Stimulated activated CD4-positive, alpha-beta T cell treated with anti-CD3 and anti-CD28 coated beads, Interleukin-1b, Interleukin-23, amount 100 ng/mL, for 4 hours (primary cell): ENCODE measurements at places on chromosomes 3 and 15.

DNA sequence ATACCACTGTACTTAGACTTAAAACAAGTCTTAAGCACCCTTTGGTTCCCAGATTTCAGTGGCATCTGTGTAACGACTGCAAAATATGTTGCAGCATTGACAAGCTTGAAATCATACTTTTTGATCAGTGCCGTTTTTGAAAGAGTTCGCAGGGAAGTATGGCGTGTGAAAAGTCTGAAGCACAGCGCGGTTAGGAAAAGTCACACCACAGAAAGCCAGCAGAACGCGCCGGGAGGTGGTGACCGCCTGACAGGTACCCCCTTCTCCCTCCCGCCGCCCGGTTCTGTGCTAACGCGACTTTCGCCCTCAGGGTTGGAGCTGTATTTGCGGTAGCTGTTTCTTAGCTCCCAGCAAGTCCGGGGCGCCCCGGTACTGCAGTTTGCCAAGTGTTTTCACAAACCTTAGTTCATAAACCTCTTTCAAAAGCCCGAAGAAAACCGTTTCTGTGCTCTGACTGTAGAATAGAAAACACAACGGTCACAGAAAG lies 481 bp upstream of the CRYBG3 start:
- no peak for DNase-seq

- no peak for DNase-seq
Observed at GRCh38 chr3:75337226-75337900, 326.8 kb upstream of the FRG2C start.

DNA sequence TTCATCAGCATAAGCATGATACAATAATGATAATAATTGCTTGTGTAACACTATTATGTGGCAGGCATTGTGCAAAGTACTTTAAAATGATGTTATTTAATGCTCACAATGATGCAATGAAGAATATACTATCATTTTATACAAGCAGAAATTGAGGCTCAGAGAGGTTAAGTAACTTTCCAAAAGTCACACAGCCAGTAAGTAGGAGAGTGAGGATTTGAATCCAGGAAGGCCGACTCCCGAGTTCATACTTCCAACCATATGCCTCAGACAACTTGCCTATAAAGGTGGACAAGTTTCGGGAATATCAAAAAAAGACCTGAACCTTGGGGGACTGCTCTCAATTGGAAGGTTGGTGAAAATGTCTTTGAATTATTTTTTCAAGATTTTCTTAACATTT lies 19.9 kb downstream of the RARB start:
- no peak for DNase-seq

- DNase-seq: no peak
Observed at GRCh38 chr15:35728219-35728940, 182.4 kb upstream of the DPH6 start.

GRCh38 chr15:74906067-74906449 lies 593 bp downstream of the FAM219B start:
- DNase-seq: peak; percentile 9

DNA sequence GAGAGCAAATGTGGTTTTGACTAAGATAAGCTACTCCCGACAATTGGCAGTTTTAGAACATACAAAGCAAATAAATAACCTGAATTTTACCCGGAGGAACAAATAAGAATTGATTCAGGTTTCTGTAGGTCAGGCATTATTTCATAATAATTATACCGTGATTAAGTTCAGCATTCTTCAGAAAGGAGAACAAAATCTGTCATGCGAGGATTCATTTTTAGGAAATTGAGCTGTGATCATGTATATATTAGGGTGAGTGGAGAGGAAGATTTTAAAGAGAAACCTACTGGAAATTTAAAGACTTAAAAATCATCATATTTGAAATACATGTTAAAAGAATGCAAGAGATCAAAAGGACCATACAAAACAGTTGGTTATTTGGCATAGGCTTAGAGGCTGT lies 20.5 kb downstream of the ZNF609 start:
- no peak for DNase-seq

DNA sequence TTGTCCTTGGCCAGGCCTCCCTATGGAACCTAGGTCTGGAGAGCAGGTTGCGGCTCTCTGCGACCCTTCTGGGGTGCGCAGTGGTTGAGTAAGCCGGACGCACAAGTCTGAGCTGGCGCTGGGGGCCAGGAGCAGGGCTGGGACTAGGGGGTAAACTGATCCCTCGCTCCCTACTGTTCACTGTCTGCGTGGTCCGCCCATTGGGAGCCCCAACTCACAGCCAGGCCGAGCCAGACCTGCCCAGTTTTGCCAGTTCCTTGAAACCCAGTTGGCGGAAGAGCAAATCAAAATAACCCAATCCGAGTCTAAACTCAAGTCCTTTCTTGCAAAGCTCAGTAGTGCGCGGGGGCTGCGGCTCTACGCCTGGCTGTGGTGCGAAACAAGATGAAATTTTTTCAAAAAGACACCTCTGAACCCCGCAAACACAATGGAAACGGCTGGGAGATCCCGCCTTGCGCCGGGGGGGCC lies 17.5 kb downstream of the RGMA start:
- DNase-seq: no peak

DNA sequence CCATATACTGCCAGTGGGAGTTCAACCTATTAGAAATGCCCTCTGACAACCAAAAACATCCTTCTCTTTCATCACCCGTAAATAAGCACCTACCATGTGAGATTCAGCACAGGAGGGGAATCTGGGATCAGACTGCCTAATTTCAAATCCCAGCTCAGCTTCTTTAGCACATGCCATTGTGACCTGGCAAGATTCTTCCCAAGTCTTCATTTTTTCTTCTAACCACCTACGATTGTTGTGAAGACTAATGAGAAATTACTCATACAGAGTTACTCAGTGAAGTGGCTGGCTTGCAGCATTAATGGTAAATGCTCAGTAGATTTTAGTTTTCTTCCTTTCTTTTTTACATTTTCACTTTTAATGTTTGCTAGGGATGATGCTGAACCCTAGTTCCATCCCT lies 176.7 kb downstream of the PDZRN3 start:
- DNase-seq: no peak

GRCh38 chr3:52227766-52228165 lies 2.3 kb upstream of the TLR9 start:
- no peak for DNase-seq

- no peak for DNase-seq
Observed at GRCh38 chr3:25294169-25294805, 133.8 kb upstream of the RARB start.

GRCh38 chr3:158121295-158121694 lies 11.4 kb downstream of the RSRC1 start:
- DNase-seq: no peak

- DNase-seq: no peak
Observed at GRCh38 chr15:83283138-83283812, 1.2 kb downstream of the BNC1 start.

- DNase-seq: no peak
Observed at GRCh38 chr15:90987561-90988141, 6.7 kb downstream of the PRC1 start.

GRCh38 chr3:59759298-59760031 lies 709.6 kb upstream of the CFAP20DC start:
- no peak for DNase-seq

- DNase-seq: no peak
Observed at GRCh38 chr3:20673866-20674265, 487.9 kb upstream of the SGO1 start.

- no peak for DNase-seq
Observed at GRCh38 chr3:119279101-119279554, 15.1 kb upstream of the ARHGAP31 start.

DNA sequence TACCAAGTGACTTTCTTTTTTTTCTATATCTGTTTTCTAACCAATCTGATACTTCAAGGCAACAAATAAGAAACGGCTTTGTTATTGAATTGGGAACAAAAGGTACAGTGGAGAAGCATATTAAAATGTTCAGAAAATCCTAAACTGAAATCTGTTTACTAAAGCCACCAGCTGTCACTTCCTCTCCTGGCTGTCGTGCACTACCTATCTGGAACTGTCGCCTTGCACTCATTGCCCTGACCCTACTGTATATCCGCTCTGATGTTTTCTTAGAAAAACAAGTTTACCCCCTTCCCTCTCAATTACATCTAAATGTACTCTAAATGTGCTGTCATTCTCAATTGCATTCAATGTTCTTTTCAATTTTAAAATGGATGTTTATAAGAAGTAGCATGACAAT lies 439.8 kb upstream of the ARRDC4 start:
- no peak for DNase-seq

DNA sequence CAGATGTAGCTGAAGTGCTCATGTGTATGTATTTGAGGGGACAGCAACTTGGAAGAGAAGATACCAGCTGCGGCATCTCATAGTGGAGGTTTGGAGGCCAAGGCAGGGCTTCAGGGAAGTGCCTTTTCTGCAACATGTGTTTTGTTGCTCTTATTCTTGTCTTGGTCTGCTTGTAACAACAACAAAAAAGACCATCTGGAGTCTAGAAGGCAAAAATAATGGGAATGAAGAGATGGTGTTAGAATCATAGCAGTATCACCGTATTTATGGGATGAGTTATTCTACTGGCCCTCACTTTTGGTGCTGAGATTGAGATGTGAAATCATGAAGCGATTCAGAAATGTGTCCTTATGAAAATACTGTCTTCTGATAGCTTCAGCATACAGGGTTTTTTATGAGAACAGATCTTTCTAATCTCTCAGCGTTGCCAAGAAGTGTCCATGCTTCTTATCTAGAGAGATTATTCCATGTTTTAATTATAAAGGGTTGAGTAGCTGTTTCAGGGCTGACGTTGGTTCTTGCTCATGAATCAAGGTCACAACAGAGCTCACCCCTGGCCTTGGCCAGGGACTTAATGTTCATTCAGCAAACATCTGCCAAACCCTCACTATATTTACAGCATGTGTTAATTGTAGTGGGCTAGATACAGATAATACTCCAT lies 58.0 kb downstream of the ITPR1 start:
- DNase-seq: no peak

GRCh38 chr3:177231242-177231641 lies 34.0 kb upstream of the TBL1XR1 start:
- no peak for DNase-seq

GRCh38 chr15:86392874-86393273 lies 313.2 kb downstream of the AGBL1 start:
- no peak for DNase-seq

DNA sequence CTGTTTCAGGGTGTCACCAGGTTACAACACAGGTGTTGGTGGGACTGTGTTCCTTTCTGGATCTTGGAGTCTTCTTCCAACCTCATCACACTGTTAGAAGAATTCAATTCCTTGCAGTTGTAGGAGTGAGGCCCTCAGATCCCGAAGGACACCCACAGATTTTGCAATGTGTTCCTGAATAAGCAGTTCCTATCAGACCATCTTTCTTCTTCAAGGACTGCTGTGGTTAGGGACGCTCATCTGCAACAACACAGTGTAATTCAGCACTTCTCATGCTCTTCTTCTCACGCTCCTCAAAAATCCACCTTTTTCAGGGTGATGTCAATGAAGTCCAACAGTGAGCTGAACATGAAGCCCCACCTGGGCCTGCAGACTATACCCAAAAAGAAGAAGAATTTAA lies 18.8 kb downstream of the TM2D3 start:
- no peak for DNase-seq

GRCh38 chr3:140276703-140277102 lies 341.7 kb downstream of the CLSTN2 start:
- DNase-seq: no peak

GRCh38 chr15:40445421-40445922 lies 4.7 kb downstream of the BAHD1 start:
- no peak for DNase-seq

GRCh38 chr3:138862924-138863775 lies 28.4 kb upstream of the PIK3CB start:
- no peak for DNase-seq

- no peak for DNase-seq
Observed at GRCh38 chr15:71732636-71733035, 77.7 kb upstream of the NR2E3 start.

- DNase-seq: no peak
Observed at GRCh38 chr15:64112904-64113303, 17.1 kb downstream of the SNX1 start.

DNA sequence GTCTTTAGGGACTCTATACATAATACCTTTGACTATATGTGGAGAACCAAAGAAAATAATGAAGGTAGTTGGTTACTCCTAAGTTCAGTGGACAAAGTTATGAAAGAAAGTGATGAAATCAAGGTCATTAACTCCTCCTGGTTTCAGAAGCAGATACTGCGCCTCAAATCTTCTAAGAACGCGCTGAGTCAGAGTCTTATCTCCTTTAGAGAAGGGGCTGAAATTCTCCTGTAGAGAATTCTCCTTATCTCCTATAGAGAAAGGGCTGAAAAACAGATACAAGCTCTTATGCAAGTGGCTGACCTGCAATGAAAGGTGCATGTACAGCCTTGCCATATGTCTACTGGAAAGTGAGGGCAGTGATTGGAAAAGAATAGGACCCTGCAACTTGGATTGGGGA lies 824.2 kb downstream of the NSUN3 start:
- DNase-seq: no peak

DNA sequence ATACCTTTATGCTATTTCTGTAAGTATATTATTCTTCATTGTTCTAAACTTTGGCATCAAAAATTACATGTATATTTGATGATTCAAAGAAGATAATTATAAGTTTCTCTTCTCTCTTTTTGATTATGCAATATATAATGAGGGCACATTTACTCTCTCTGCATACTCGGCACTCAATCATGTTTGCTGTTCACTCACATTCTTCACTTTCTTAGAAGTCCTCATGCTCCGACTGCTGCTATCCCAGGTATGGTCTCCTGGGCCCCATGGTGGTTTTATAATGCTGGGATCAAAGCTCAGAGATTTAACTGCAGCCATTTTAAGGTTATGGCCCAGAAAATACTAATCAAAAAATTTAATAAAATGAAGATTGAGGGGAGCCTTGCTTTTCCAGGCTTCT lies 529.7 kb upstream of the IL12A start:
- no peak for DNase-seq

GRCh38 chr15:92117261-92117731 lies 263.8 kb downstream of the SLCO3A1 start:
- DNase-seq: no peak

GRCh38 chr3:100210772-100211135 lies 50.0 kb upstream of the TBC1D23 start:
- DNase-seq: no peak

GRCh38 chr15:34644061-34644460 lies 60.6 kb upstream of the GOLGA8B start:
- no peak for DNase-seq

GRCh38 chr3:183254487-183255347 lies 1.7 kb downstream of the B3GNT5 start:
- DNase-seq: peak; percentile 7

DNA sequence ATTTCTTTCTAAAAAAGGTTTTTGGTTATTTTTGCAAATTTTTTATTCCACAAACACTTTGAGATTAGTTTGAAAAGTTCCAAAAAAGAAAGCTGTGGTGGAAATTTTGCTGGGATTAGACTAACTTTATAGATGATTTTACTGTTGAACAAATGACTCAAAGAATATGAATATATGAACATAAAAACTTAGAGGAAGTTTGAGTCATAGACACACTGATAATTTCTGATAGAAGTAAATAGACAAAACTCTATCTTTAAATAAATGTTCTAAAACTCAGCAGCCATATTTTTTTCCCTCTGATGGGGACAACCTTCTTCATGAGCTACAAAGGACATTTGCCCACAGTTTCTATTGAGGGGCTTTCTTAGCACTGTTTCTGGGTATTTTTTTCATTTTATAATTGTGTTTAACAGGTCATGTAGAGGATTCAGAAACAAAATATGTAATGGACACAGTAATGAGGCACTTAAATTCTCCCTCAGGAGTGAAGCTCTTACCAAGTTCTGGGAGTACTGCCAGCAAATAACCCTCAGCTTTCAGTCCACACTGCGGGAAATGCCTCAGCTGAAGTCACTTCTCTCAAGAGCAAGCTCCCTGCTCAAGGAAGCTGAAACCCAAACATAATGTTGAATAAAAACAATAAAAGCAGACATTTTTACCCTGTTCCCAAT lies 157.6 kb downstream of the NFKBIZ start:
- DNase-seq: no peak

- no peak for DNase-seq
Observed at GRCh38 chr15:86300390-86301125, 220.9 kb downstream of the AGBL1 start.
